ENCODE measurements at places on chromosomes 1 and 21.

DNA sequence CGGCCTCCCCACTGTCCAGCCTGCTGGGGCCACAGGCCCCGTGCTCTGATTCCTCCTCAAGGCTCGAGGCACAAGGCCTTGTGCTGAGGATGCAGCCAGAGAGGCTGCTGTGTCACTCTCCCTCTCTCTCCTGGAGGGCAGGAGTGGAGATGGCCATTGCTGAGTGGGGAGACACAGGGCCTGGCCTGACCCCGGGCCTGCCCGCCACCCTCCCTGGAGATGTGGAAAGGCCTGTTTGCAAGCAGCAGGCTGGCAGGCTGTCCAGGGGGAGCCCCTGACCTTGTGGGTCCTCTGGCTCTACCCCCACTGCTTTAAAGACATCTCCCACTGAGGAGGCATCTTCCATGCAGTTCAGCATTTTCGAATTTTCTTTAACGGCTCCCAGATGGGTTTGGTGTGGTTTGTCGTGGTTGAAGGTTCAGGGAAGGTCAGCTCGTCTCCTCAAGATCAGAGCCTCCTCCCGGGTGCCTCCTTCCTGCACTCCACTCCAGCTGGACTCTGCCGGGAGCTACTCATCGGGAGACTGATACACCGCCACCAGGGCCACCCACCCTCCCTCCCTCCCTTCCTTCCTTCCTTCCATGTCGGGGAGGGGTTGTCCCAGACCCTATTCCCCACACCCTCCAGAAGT is 69.1 kb downstream of the SPSB1 start:
- no peak for DNase-seq

GRCh38 chr1:61741711-61742619 is at the start of gene PATJ:
PATJ (plus strand) TSS chr1:61742480; CDS start chr1:61762893, 20,413 bp downstream.
- DNase-seq: peak; percentile 67

GRCh38 chr1:97190326-97190725 is 468.7 kb downstream of the PTBP2 start:
- DNase-seq: peak; percentile 23

GRCh38 chr21:35682904-35683549 is 377.3 kb downstream of the SETD4 start:
- peak; percentile 35 for DNase-seq

GRCh38 chr21:25572861-25573310 is 34.4 kb downstream of the MRPL39 start:
- peak; percentile 20 for DNase-seq

DNA sequence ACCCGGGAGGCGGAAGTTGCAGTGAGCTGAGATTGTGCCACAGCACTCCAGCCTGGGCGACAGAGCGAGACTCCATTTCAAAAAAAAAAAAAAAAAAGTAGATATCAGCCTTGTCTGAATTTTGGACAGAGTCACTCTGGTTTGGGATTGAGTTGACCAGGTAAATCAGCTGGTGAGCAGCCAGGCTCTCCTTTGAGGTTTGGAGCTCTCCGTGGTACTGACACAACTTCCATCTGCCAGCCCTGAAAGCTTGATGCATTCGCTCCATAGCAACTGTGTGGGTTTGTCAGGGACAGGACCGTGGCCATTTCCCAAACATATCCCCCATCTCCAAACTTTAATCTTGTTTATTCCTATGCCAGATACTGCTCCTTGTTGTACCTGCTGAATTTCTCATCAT is 155.2 kb downstream of the DMRTA2 start:
- DNase-seq: peak; percentile 4

GRCh38 chr1:99520121-99520520 is 125.8 kb upstream of the PALMD start:
- DNase-seq: no peak

GRCh38 chr1:237875291-237875690 is 15.4 kb downstream of the ZP4 start:
- DNase-seq: no peak

DNA sequence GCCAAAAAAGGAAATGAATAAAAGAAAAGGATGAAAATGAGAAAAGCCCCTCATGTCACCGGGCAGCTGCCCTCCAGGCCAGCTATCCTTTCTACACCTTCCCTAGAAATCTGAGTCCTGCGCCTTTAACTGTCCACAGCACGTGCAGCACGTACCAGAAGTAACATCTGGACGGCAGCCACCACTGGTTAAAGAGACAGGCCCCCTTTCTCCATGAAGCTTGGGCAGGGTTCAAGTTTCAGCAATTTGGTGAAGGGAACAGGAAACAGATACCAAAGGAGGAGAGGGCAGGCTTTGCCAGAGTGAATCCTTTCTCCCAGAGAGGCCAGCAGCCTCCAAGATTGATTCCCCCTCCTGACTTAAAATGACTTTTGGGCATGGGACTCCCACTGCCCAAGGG is 3.6 kb upstream of the KIAA2013 start:
- peak; percentile 82 for DNase-seq

- no peak for DNase-seq
Observed at GRCh38 chr1:61323681-61324328, 241.4 kb downstream of the NFIA start.

DNA sequence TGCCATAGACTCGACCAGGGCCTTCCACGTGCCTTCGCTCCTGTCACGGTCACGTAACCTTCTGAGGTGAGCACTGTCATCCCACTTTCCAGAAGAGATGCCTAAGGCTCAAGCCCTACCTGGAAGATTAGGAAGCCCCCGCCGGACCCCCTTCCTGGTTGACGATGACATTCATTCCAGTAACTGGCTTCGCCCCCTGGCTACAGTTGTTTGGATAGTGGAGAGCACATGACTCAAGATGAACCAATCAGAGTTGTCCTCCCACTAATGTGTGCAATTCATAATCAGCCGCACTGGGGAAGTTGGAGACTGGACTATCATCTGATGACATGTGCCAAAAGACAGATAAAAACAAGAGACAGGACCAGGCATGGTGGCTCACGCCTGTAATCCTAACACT is 104.0 kb upstream of the GJB5 start:
- DNase-seq: no peak

DNA sequence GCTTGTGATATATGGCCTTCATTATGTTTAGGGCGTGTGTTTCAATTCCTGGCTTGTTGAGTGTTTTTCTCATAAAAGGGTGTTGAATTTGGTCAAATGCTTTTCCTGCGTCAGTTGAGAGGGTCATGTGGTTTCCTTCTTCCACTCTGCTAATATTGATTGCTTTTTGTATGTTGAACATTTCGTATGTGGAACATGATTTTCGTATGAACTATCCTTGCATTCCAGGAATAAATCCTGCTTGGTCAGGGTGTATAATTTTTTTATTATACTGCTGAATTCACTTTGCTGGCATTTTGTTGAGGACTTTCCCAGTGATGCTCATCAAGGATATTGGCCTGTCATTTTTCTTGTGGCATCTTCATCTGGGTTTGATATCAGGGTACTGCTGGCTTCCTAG is 4.7 kb upstream of the ATAD3A start:
- no peak for DNase-seq

DNA sequence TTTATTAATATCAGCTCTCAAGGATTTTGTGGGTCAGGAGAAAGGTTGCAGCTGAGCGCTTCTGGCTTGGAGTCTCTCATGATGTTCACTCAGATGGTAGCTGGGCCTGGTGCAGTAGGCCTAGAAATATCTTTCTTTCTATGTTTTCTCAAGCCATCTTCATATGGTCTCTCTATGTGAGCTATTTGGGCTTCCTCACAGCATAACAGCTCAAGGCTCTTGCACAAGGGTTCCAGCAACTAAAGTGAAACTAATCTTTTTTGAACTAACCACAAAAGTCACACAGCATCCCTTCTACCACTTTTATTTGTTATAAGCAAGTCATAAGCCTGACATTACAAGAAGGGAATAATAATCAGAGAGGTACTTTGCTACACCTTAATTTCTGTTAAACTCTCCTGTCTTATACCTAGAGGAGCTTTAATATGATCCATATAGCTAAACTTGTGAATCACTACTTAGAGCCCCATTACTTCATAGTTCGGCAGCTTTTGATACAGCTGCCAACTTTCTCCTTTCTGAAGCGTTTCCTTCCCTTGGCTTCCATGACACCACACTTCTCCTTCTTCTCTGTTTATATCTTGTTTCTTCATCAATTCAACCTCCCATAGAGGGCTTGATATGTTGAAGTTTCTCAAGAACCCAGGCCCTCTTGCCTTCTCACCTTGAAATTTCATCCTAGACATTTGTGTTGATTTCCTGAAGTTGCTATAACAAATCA is 720.2 kb downstream of the LTN1 start:
- peak; percentile 47 for DNase-seq

DNA sequence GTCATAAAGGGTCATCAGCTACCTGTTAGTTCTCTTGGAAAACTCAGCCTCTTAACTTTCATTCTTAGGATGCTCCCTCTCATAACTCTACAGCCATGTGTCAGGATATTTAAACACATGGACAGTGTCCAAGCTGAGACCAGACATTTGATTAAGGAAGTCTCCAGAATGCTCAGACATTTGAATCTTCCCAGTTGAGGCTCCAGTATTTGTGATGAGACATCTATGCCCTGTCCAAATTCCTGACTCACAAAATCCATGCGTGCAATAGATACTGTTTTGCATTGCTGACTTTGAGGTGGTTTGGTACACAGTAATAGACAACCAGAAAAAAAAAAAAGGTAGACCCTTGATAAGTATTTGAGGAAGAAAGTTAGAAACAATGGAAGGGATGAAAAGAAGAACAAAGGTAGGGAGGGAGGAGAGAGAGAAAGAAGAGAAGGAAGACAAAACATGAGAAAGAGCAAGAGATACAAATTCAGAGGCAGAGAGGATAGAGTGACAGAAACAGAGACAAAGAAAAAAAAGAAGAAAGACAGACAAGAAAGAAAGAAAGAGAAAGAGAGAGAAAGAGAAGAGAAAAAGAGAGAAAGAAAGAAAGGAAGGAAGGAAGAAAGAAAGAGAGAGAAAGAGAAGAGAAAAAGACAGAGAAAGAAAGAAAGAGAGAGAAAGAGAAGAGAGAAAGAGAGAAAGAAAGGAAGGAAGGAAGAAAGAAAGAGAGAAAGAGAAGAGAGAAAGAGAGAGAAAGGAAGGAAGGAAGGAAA is 275.5 kb upstream of the PRMT6 start:
- no peak for DNase-seq

DNA sequence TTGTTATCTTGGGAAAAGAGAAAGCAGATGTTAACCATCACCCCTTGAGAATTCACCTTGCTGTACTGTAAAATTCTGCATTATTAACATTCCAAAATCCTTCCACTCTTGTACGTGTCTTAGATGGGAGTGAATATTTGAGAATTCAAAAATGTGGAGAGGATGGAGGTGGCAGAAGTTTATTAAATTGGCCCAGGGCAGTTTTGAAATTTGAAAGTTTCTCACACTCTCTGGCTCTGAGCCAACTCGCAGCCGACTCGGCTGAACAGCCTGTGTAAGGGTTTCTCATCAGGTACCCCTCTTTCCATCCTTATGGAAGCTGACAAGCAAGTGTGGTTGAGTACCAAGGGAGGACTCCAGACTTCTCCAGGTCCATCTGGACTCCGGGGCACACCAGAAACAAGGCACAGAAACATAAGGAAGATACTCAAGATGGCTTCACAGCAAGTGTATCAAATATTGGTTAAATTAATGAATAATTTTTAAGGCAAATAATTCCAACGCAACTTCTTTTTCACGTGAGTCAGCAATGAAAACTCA is 45.1 kb downstream of the RRAGC start:
- no peak for DNase-seq

DNA sequence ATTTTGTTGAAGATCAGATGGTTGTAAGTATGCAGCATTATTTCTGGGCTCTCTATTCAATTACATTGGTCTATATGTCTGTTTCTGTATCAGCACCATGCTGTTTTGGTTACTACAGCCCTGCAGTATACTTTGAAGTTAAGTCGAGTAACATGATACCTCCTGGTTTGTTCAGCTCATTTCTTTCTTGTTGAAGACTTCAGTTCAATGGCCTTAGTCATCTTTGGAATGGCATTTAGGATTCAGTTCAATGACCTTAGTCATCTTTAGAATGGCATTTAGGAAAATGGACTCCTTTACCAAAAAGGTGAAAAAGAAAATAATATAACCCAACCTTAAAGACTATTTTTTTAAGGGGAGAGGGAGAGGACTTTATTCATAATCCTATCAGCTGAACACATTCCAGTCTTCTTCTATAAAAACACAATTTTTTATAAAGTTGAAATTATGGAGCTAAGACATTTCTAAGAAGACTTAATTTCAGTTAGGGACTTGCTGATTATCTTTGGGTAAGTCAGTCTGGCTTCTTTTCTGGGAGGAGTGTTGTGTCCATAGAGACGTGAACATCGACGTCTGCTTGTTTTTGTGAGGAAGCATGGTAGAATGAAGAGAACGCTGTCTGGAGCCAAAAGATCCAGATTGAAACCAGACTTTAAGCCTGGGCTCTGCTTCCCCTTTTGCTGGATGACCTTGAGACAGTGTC is 48.3 kb downstream of the DDR2 start:
- no peak for DNase-seq

Measured in adipocyte (in vitro differentiated cells).